ENCODE measurements at places on chromosomes 7 and 10. TPM values are rescaled to one million over a fixed set of nuclear protein-coding genes. Genes with fewer than 3 reads are reported as not detected.

GRCh38 chr7:35721288-35721687 lies 26.4 kb upstream of the HERPUD2 start:
- no peak for DNase-seq

DNA sequence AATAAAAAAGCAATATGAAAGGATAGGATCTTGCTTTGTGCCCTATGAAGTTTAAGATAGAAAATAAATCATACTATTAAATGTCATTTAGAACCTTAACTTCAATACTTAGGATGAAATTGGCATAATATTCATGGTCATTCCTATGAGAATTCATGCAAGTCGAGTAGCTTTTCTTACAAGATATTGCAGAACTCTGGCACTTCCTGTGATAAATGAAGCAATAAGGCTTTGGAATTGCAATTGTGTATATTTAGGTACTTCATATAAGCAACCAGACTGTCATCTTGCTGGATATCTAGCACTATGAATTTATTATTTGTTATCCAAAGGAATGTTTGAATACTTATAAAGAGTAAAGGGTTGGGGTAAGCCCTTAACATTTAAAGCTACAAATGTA lies 116.5 kb downstream of the ZNF438 start:
- DNase-seq: no peak

DNA sequence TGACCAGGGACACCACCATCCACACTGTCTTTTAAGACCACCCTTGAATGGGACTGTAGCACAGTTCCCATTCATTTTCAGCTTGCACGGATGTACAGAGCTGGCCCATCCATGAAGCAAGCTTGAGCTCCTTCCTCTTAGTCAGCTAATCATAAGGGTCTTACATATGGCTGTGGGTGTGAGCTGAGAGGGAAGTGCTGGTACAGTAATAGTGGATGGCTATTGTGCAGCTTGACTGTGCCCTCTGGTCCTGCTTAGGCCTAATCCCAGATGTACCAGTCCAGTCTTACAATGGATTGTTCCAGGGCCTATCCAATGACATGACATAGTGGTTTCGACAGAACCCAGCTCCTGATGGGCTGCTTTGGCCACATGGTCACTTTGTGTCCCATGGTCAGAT lies 96.9 kb upstream of the ZNF438 start:
- no peak for DNase-seq

ANLN gene
- 9.9 TPM for total RNA-seq

SLC39A12 gene
- not detected for total RNA-seq
